ENCODE measurements at places on chromosomes 7 and 10.

DNA sequence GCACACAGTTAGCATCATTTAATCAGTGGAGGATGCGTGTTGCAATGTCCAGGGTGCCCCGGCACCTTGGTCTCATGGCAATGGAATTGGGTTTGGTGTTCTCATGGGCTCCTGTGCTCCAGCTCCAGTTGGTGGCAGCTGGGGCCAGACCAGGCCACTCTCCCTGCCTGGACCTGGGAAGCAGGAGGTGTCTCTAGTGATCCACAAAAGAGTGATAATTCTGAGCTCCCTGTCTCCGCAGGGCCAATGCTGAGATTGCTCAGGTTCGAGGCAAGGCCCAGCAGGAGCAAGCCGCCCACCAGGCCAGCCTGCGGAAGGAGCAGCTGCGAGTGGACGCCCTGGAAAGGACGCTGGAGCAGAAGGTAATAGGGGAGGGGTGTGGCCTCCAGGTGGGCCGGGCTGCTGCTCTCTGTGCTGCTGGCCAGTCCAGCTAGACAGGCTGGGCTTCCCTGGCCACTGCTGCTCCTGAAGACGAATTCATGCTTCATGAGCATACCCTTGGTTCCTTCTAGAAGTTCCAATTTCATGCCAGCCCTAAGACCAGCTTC is 21.7 kb upstream of the BTBD16 start:
- no peak for DNase-seq

DNA sequence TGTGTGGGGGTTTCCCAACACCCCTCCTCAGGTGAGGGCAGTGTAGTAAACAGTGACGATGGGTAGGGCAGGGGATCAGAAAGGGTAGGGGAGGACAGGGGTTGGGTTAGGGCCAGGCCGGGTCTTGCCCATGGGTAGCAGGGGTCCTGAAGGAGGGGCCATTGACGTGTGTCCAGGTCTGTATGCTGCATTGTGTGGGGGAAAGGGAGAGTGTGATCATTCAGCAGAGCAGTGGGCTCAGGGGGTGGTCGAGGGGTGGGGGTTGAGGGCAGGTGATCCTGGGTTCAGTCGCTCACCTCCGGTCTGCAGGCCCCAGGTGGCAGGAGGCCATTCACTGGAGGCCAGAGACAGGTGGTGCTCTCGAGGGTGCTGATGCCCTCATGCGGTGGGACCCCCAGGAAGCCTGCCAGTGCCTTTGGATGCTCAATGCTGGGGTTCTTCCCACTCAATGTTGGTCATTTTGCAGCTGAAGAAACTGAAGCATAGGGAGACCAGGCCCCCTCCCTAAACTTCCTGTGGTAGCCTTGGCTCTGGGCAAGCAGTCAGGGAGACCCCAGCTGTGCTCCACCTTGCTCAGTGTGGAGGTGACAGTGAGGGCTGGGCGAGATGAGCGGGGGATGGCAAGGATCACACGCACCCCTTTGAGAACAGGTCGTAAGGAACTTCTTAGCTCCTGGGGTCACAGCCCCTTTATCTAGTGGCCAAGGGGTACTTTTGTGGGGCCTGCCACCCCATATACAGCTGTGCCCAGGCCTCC is 48.8 kb upstream of the CAMK2B start:
- no peak for DNase-seq

- no peak for DNase-seq
These were observed 32.2 kb downstream of the MYL10 start for GRCh38 chr7:101596898-101597297.

GRCh38 chr7:141562036-141562435 is 10.8 kb downstream of the AGK start:
- no peak for DNase-seq

- DNase-seq: no peak
These were observed 27.0 kb downstream of the SND1 start for GRCh38 chr7:127678947-127679346.

GRCh38 chr10:98170249-98171117 is 36.0 kb downstream of the R3HCC1L start:
- no peak for DNase-seq
